ENCODE measurements at places on chromosomes 1 and 21. TPM values are rescaled to one million over a fixed set of nuclear protein-coding genes. Genes with fewer than 3 reads are reported as not detected.

Gene PADI1
- not detected for total RNA-seq

Gene RNF223
- total RNA-seq, result not detected

Gene SLAMF9
- total RNA-seq, result not detected

Gene MCOLN2
- not detected for total RNA-seq

Gene RNU1-3
- 15,479 TPM for total RNA-seq

DNA sequence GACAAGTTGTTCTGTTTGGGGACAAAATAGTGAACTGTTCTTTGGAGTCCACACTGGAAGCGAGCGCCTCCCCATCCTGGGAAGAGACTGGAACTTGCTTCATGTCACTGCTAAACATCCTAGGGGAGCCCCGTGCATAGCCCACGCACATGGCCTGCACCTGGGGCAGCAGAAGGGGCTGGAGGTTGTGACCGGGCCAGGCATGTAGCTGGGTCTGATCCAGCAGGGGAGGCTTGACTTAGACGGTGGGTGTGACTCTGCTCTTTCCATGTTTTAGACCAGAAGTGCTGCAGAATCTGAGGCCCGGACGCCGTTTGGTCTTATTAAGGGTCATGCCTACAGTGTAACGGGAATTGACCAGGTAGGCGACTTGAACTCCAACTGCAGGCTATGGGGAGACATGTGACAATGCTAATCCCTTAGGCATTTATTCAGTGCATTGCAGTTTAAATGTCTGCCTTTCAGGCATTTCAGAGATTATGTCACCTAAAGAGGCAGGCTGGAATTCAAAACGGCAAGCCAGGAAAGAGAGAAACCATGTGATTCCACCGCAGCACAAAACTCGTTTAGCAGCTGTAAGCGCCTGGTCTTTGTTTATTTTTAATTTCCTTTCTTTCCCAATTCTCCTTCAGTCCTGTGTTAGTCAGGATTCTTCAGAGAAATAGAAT is 21.8 kb downstream of the CAPN9 start:
- H3K27me3 ChIP-seq, result no peaks in the 10 kb centered on the region
- DNase-seq, result peak; percentile 41
- no peak overlapping the region for H3K27ac ChIP-seq
- H3K36me3 ChIP-seq, result no peaks in the 10 kb centered on the region

GRCh38 chr1:229434641-229435051 is 752 bp upstream of the ACTA1 start:
- no peaks in the 10 kb centered on the region for H3K36me3 ChIP-seq
- no peak for DNase-seq
- no peak overlapping the region for H3K27ac ChIP-seq
- no peak overlapping the region for H3K4me3 ChIP-seq
- H3K27me3 ChIP-seq, result peaks cover 6% of the 10 kb centered on the region

DNA sequence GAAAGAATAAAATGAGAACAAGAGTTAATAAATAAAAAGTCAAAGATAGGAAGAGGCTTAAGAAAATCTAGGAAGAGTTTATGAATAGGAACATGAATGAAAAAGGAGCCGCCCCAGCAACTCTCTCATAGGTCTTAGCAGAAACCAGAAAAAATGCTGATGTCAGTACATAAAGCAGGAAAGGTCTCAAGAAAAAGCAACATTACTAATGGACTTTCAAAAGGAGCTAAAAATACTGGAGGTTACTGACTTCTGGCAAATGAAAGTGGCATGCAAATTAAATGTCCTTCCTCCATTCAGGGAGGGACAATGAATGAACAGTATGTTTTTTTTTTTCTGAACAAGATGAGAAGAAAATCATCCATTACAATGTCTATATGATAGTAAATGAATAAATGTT is 387.6 kb downstream of the BRINP2 start:
- no peaks in the 10 kb centered on the region for H3K27me3 ChIP-seq
- no peak overlapping the region for H3K4me3 ChIP-seq
- no peak overlapping the region for H3K27ac ChIP-seq
- no peak for DNase-seq
- H3K36me3 ChIP-seq, result no peaks in the 10 kb centered on the region

- DNase-seq, result no peak
- H3K27ac ChIP-seq, result no peak overlapping the region
- no peaks in the 10 kb centered on the region for H3K4me1 ChIP-seq
- H3K4me3 ChIP-seq, result no peak overlapping the region
- H3K36me3 ChIP-seq, result no peaks in the 10 kb centered on the region
Observed at GRCh38 chr1:12085643-12086260, 22.6 kb downstream of the TNFRSF8 start.

- H3K27me3 ChIP-seq, result no peaks in the 10 kb centered on the region
- H3K4me1 ChIP-seq, result no peaks in the 10 kb centered on the region
- H3K4me3 ChIP-seq, result no peak overlapping the region
- DNase-seq, result no peak
- H3K36me3 ChIP-seq, result no peaks in the 10 kb centered on the region
- no peak overlapping the region for H3K27ac ChIP-seq
Observed at GRCh38 chr21:38380481-38381137, 117.7 kb downstream of the ERG start.

DNA sequence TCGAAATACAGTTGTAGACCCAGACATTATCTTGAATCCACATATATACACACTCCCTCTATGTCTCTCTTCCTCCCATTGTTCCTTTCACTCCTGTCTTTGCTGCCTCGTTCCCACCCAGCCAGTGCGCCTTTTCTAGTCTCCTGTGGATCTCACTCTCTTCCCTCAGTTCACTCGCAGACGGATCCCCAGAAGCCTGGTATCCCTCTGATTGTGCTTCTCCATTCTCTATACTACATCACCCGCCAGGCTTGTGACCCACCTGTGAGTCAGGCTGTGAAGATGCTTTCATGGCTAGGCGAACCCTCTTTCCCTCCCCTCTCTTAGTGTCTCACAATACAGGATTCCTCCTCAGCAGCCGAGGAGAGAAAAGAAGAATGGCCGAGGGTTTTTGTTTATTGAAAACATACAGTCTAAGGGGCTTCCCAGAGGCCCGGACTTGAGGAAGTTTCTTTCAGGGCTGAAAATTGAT is 1.5 kb downstream of the HCN3 start:
- H3K27me3 ChIP-seq, result no peaks in the 10 kb centered on the region
- no peaks in the 10 kb centered on the region for H3K36me3 ChIP-seq
- DNase-seq, result no peak
- no peak overlapping the region for H3K27ac ChIP-seq

- no peak overlapping the region for H3K4me3 ChIP-seq
- no peaks in the 10 kb centered on the region for H3K27me3 ChIP-seq
Observed at GRCh38 chr21:30515681-30516080, 13.7 kb upstream of the KRTAP19-5 start.

DNA sequence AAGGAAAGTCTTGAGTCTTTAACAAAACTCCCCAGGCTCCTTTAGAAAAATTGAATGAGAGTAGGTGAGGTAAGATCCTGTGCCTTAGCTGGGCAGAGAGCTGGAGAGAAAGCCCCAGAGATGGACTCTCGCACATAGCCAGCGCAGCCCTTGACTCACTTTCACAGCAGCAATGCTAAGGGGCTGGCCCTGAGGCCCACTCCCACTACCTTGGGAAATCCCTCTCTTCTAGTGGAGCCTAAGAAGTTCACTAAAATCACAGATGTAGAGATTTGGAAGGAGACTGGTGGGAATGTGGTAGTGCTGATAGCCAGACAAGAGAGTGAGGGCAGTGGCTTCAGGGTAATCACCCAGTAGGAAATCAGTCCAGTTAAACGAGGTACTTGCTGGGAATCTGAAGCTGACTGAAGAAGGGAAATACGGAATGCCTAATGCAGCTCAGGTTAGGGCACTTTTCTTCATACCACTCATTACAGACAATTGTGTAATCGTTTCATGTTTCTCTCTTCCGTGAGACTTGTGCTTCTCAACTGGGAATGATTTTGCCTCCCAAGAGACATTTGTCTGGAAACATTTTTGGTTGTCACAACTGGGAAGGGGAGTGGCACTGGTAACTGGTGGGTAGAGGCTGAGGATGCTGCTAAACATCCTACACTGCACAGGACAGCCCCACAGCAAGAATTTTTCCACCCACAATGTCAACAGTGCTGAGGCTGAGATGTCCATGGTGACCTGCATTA is 42.4 kb upstream of the LRRC8C start:
- no peak overlapping the region for H3K27ac ChIP-seq
- H3K4me1 ChIP-seq, result no peaks in the 10 kb centered on the region
- H3K4me3 ChIP-seq, result no peak overlapping the region
- H3K36me3 ChIP-seq, result peaks cover 1% of the 10 kb centered on the region

DNA sequence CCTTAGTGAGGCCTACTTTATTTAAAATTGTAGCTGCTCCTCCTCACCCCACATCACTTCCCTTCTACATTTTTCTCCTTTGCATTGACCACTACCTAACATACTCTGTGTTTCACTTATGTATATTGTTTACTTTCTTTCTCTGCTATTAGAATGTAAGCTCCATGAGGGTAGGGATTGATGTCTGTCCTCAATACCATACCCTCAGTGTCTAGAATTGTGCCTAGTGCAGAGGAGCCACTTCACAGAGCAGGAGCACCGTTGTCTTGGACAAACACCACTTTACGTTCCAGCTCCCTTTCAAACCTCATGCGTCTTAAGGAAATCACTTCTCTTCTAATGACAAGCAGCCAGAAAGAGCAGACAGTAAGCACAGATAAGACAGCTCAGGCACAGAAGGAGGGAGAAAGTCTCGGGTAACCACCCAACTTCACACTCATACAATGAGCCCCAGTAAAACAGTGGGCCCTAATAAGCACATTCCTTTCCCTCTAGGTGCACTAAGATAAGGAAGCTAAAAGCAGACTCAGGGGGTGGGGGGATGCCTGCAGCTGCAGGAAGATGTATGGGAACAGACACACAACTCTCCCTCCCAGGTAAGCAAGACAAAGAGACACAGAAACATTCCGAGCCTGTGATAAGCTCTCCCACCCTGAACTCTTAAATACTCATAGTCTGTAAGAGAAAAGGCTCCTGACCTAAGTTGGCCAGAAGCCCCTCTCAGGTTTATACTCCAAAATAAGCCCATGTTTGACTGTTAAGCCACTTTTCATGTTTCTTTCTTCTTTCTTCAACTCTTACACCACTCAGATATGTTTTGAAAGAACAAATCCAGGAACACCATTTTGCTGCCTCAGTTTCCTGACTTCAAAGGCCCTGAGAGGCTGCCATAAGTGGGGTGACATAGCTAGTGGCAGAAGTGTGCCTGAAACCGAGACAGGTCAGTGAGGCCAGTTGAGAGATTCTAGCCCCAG is 7.1 kb upstream of the PLEKHM2 start:
- H3K4me3 ChIP-seq, result no peak overlapping the region
- no peak for DNase-seq

DNA sequence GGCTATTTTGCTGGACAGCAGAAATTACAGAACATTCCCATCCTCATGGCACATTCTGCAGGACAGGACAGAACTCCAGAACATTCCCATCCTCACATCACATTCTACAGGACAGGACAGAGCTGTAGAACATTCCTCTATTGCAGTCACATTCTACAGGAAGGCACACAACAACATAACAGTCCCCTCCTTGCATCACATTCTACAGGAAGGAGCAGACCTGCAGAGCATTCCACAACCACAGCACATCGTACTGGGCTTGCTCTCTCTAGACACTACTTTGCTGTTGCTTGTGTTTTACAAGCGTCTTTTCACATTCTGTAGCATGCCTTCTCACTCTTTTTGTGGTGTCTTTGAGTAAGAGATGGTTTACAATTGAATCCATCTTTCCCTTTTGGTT is 26.8 kb upstream of the ABCB10 start:
- H3K27me3 ChIP-seq, result no peaks in the 10 kb centered on the region
- DNase-seq, result no peak
- H3K4me3 ChIP-seq, result no peak overlapping the region
- no peaks in the 10 kb centered on the region for H3K36me3 ChIP-seq
- H3K27ac ChIP-seq, result no peak overlapping the region

DNA sequence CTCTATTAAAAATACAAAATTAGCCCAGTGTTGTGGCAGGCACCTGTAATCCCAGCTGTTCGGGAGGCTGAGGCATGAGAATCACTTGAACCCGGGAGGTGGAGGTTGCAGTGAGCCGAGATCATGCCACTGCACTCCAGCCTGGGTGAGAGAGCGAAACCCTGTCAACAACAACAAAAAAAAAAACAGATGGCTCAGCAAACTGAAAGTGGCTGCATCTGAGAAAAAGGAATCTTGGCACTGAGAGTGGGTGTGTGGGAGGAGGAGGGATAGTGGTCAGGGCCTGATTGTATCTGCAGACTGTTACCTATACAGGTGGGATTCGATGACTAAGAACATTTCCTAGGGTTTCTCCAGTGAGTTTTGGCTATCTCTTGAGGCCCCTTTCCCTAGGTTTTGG is 122.2 kb upstream of the BARHL2 start:
- no peak overlapping the region for H3K4me3 ChIP-seq
- DNase-seq, result no peak
- no peak overlapping the region for H3K27ac ChIP-seq
- peaks cover 13% of the 10 kb centered on the region for H3K4me1 ChIP-seq
- no peaks in the 10 kb centered on the region for H3K27me3 ChIP-seq

DNA sequence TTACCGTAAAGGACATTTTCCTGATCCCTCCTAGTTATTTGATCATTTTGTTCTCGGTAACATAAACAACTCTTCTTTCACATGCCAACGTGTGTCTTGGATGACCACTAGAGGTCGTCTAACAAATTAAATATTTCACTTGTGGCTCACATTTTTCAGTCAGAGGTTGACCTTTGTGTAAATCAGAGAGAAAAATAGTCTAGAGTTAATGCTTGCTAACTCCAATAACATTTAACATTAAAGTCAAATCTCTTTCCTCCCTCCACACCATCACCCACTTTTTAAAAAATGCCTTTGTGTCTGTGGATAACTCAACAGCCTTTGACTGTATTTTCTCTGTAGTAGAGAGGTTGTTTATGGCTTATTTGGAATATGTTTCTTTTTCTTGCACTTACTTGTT is 220.5 kb upstream of the B3GALT2 start:
- H3K4me3 ChIP-seq, result no peak overlapping the region
- H3K27me3 ChIP-seq, result no peaks in the 10 kb centered on the region
- no peak overlapping the region for H3K27ac ChIP-seq
- no peaks in the 10 kb centered on the region for H3K36me3 ChIP-seq
- DNase-seq, result peak; percentile 24

DNA sequence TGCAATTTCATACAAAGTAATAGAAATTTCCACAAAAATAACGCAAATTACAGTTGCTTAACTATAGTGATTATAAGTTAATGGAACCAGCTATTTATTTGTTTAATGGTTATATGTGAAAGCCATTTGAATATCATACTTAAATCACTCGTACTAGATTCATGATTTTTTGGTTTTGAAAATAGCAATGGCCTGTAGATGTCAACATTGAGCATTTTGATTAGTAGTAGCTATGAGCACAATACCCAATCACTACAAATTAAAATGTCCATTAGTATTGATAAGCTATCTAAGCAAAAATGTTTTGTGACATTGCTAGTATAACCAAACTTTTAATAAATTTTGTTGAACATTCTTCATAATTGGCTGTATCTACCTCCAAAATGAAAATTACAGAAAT is 10.0 kb downstream of the COL24A1 start:
- no peaks in the 10 kb centered on the region for H3K27me3 ChIP-seq
- H3K36me3 ChIP-seq, result no peaks in the 10 kb centered on the region
- DNase-seq, result no peak
- H3K4me3 ChIP-seq, result no peak overlapping the region
- H3K27ac ChIP-seq, result no peak overlapping the region

All from body of pancreas (tissue), 4 donors.